CMK (cell line): ENCODE measurements at places on chromosomes 11 and 22.

- no peak for DNase-seq
Observed at GRCh38 chr11:125918140-125918840, 14.0 kb downstream of the DDX25 start.

GRCh38 chr11:134761926-134762247 is 349.8 kb upstream of the B3GAT1 start:
- DNase-seq = no peak

- no peak for DNase-seq
Observed at GRCh38 chr11:48083421-48083820, 103.1 kb downstream of the PTPRJ start.

DNA sequence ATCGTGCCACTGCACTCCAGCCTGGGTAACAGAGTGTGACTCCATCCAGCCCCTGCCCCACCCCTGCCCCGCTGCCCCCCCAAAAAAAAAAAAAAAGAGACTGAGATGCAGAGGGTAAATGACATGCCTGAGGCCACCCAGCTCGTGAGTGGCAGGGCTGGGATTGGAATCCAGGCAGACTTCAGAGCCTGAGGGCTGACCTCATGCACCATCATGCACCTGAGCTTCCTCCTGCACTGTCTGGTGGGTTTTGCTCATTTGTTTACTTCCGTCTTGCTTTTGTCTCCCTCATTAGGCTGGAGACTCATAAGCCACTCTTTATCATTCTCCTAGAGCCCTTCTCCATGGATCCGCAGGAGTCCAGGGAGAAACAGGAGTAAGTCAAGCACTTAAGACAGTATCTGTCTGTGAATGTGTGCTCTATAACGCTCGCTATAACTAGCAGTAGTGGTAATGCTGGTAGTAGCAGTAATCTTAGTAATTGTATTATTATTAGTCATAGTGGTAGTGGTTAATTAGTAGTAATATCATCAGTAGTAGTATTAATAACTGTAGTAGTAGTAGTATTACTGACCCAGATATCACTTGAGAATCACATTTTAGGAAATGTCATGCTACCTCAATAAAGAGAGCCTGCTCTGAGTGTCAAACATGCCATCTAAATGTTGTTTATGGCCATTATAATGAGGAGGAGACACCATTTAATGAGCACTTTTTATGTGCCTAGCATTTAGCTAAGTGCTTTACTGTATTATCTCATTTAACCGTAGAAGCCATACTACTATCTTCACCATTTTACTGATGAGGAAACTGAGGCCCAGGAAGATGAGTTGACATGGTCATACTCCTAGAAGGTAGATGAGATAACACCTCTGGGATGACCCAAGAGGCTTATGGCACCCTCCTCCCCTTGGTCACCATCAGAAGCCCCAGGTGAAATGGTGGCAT is 85.0 kb downstream of the NAT10 start:
- DNase-seq = no peak

- DNase-seq = no peak
Observed at GRCh38 chr22:23262518-23263332, 82.4 kb downstream of the BCR start.

GRCh38 chr11:130068986-130069658 is 572 bp upstream of the APLP2 start:
- DNase-seq = no peak

- peak; percentile 7 for DNase-seq
Observed at GRCh38 chr11:14148653-14149273, 186.2 kb downstream of the SPON1 start.

DNA sequence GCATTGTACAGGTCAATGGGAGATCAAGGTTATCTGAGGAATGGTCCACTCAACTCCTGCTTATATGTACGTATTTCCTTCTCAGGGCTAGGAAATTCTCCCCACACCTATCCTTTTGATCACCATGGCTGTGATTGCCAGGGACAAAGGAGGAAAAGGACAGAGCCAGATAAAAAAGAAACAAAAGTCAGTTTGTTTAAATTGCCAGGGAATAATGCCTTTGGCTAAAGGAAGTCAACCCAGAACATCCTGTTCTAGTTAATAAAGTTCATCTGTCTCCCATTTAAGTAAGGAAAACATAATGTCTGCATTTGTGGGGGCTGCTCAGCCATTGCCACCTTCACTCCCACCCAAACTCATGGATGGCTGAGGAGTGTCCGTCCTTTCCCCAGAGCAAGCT is 124.7 kb downstream of the ME3 start:
- no peak for DNase-seq

GRCh38 chr11:60455531-60456042 is at the start of gene MS4A1:
MS4A1 (plus strand) TSS chr11:60455847; CDS start chr11:60462375, 6,528 bp downstream.
- no peak for DNase-seq

DNA sequence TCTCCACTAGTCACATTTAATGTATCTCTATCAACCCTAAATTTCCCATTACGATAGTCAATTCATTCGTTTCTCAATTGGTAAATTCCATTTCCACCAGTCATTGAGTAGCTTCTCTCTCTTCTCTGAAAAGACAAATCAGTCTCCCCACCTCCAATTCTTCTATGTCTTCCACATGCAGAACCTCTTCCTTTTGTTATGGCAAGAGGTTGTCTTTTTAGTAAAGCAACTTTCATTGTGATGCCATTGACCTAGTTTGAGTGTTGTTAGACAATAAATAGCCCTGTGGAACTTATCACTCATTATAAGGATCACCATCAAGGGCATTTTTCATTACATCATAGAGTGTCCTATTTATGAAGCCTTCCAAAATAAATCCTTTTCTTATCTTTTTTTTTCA is 340.9 kb downstream of the LRRC4C start:
- DNase-seq = no peak

DNA sequence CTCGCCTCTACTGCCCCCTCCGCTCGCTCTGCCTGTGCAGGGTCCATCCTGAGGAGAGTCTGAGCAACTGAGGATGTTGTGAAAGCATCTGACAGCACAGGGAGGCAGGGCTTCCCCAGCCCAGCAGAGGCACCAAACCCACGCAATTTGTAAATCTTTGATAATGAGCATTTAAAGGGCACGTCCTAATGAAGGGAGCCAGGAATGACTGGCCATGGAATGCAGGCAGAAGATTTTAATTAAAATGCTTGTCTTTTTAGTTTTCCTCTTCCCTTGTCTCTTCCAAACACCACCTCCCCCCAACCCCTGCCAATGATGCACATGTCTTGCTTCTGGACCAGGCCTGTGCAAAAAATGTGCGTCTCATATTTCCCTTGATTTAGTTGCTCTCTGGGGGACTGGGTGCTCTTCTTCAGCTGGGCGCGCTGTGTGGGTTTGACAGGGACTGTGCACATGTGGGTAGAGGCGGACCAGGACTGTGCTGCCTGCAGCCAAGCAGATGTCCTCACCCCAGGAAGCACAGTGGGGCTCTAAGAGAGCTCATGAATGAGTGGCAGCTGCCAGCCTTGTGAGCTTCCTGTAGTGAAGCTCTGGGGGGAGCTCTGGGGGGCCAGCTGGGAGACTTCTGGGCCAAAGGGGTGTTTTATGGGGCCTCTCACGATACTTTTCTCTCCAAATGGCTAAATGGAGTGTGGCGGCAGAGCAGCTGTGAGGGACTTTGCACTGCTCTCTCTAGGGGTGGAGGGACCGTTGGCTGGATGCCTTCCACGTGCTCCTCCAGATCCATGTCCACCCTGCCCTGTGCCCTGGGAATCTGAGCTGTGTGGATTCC is 273.5 kb downstream of the ST3GAL4 start:
- no peak for DNase-seq

DNA sequence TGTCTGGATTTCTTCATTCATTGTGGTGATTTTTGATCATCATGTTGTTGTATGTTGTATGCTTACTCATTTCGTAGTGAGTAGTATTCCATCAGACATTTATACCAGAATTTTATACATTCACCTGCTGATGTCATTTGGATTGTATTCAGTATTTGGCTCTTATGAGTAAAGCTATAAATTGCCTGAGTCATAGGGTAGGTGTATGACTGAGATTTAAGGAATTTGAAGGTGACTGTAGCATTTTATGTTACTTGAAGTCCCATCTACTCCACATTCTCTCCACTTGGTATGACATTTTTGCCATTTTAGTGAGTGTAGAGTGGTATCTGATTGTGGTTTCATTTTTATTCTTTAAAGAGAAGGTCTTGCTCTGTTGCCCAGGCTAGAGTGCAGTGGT is 548.2 kb downstream of the TBC1D22A start:
- no peak for DNase-seq

- no peak for DNase-seq
Observed at GRCh38 chr11:1163321-1163910, 5.7 kb downstream of the MUC5AC start.

DNA sequence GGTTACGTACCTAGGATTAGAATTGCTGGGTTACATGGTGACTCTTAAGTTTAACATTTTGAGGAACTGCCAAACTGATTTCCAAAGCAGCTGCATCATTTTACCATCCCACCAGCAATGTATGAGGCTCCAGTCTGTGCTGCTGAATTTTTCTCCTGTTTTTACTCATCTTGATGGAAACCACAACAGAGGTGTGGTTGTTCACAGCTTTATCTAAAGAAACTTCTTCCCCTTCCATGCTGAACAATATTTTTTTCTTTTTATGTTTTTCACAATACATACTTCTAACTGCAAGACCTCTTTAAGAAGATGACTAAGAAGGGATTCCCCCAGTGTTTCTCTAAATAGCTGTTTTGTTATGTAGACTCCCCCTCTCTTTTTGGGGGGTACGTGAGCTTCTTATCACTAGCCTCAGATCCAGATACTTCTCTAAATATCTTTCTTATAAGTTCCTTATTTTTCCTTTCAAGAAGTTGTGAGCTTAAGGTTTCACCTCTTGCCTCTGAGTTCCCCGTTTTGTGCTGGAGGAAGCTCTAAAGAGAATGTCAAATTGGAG is 24.0 kb downstream of the TCP11L1 start:
- no peak for DNase-seq

- DNase-seq = no peak
Observed at GRCh38 chr11:618856-619627, 3.3 kb upstream of the IRF7 start.

GRCh38 chr11:127639916-127640315 is 639.3 kb upstream of the KIRREL3 start:
- no peak for DNase-seq

DNA sequence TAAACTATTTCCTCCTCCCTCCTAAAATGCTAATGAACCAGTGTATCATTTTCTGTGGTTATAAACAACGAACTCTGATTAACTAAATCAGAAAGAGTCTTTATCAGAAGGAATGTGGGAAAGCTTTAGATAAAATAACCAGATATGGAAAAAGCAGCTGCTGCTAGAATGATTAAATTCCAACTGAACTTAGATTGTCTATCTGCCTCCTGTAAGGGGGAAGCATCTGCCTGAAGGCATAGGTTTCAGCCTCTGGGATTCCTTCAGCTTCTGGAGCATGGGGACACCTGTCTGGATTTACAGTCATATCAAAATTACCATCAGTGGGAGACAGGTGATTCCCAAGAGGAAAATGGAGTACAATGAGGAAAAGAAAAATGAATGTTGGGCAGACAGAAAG is 1095.5 kb upstream of the CCDC90B start:
- DNase-seq = no peak

DNA sequence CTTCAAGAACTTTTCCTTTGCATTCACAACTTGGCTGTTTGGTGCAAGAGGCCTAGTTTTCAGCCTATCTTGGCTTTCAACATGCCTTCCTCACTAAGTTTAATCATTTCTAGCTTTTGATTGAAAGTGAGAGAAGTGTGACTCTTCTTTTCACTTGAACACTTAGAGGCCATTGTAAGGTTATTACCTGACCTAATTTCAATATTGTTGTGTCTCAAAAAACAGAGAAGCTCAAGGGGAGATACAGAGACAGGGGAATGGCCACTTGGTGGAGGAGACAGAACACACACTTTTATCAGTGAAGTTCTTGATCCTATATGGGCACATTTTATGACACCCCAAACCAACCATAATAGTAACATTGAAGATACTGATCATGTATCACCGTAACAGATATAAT is 532.3 kb downstream of the DLG2 start:
- no peak for DNase-seq

DNA sequence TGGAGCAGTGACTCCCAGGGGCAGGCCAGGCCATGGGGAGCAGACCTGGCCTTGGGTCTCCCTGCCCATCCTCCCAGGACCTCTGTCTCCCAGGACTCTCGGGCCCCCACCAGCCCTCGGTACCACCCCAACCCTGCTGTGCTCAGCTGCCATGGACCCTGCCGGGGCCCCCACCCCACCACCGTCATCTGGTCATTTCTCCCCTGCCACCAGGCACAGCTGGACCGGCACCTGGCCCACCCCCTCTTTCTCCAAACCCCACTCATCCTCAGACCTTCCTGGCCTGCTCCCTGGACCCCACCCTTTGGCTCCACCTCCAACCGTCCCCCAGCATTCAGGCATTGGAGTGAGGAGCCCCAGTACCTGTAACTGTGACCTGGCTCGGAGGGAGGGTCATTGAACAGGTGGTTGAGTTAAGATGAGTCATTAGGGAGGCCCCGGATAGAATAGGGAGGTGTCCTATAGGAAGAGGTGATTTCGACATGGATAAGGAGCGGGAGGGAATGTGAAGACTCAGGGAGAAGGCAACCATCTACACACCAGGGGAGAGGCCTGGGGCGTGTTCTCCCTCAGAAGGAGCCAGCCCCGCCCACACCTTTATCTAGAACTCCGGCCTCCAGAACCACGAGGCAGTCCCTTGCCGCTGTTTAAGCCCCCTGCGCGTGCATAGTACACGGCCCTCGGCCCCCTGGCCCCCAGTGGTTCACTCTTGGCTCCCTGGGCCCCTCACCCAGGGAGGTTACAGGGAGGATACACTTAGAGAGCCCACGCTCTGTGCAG is 1395.9 kb downstream of the BRD1 start:
- DNase-seq = no peak

GRCh38 chr11:26947904-26948639 is 45.8 kb upstream of the FIBIN start:
- no peak for DNase-seq

DNA sequence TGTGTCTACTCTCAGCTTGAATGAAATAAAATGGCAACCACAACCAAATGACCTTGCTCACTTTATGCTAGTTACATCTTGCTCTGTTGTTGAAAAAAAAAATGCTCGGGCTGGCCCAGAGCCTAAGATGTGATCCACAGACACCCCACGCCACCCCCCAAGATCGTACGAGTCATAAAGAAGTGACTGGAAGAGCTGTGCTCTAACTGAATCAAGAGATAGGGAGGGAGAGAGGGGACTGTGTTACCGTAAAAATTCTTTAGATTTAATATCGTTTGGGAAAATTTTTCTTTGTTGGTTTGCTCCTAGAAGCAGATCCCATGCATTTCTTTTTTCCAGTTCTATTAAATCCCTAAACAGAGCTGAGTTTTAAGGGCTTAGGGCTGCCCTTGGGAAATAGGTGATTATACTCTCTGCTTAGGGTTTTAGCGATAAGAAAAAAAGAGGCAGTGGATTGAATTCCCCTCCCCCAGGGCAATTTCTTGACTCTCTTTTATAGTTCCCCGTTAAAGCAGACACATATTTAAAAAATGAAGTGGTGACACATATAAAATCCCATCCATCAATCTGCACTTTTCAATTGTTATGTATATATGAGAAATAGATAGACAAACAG is 14.5 kb downstream of the MAML2 start:
- no peak for DNase-seq

- DNase-seq = no peak
Observed at GRCh38 chr22:19986011-19986409, 30.6 kb downstream of the ARVCF start.
